ENCODE measurements at places on chromosomes 5 and 9.

- DNase-seq = no peak
Observed at GRCh38 chr9:19488721-19489120, 79.9 kb downstream of the ACER2 start.

DNA sequence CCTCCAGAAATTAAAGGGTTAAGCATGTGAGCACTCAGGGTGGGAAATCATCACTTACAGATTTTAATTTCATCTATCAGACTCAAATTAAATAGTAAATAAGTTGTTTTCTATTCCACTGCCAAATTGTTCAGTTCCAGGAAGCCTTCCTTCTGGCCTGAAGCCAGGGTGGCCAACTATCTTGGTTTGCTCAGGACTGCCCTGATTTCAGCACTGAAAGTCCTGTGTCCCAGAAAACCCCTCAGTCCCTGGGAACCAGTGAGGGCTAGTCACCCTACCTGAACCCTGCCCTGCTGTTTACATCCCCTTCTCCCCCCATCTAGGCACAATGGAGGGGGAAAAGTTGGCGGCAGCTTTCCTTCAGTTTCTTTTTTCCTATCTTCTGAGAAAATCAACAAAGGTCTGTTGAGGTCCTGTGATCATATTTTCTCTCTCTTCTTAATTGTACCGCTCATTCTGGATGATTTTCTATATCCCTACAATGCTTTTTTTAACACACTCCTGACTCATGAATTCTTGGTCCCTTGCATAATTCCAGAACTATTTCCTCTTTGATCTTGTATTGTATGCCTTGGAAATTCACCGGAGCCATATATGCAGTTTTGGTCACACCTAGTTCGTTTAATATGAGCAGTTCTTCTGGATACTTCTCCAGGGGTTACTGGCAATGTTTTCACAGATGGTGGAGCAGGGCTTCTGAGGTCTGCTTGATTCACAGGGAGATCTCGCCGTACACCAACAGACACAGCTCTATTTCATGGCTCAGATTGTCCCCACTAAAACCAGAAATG lies 103.8 kb downstream of the MAP1B start:
- no peak for DNase-seq

- no peak for DNase-seq
Observed at GRCh38 chr9:84702471-84702870, 32.9 kb downstream of the NTRK2 start.

GRCh38 chr9:98879094-98879962 lies 64.4 kb upstream of the COL15A1 start:
- DNase-seq = no peak

DNA sequence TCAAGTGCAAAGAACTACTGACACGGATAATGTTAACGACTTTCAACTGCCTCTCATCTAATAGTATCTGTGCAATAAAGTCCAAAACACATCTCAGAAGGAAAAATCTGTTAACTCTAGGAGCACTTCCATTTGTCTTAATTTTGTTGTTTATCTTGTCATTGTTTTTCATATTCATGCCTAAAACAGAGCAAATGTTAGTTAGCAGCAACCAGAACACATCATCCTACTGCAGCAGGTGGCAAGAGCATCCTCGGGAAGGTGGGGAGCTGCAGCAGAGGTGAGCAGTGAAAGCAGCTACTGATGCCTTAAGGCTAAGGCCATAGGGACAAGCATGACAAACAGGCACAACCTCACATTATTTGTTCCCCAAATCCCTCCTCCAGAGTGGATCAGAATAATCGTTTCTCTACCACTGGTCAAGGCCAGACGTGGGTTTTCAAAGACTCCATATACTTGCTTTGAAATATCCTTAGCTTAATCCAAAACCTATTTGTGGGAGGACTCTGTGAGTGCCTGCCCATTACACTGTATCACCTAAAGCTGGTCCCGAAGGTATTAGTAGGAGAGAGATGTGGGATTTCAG lies 1.0 kb downstream of the HMGCS1 start:
- DNase-seq = no peak

- DNase-seq = no peak
Observed at GRCh38 chr5:122501089-122501435, 189.0 kb downstream of the SNCAIP start.

- DNase-seq = no peak
Observed at GRCh38 chr5:172127581-172127980, 60.4 kb downstream of the STK10 start.

- DNase-seq = no peak
Observed at GRCh38 chr9:121748074-121748473, 96.6 kb downstream of the DAB2IP start.

DNA sequence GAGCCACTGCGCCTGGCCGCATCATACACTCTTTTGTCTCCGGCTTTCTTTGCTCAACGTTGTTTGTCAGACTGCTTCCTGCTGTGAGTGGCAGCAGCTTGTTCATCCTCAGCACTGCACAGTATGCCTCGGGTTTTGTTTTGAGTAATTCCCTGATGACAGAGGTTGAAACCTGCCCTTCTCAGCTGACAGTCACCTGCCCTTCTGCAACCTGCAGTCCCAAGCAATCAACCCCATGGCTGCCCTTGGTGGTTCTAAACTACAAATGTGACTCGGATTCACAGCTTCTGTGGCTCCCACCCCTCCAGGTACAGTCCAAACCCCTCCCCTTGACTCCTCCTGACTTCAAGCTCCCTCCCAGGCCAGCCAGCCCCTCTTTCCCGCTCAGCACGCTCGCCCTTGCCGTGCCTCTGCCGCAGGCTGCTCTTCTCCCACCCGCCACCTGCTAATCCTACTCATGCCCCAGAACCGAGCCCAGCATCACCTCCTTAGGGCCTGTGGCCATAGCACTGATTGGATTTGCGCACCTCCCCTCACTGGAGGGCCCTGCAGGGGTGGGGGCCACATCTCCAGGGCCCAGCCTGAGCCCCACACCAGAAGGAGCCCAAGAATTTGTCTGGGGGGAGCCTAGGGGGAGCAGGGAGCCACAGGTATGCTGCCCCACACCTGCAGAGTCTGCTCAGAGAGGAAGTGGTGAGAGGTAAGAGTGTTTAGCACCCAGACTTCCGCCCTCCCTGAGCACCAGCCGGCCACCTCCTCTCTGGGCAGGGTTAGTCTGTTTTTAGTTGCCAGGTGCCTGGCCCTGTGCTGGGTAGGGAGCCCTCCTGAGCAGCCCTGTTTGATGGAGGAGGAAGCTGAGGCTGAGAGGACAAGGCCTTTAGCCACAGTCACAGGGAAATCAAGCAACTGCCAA lies 10.1 kb downstream of the EEIG1 start:
- DNase-seq = no peak

DNA sequence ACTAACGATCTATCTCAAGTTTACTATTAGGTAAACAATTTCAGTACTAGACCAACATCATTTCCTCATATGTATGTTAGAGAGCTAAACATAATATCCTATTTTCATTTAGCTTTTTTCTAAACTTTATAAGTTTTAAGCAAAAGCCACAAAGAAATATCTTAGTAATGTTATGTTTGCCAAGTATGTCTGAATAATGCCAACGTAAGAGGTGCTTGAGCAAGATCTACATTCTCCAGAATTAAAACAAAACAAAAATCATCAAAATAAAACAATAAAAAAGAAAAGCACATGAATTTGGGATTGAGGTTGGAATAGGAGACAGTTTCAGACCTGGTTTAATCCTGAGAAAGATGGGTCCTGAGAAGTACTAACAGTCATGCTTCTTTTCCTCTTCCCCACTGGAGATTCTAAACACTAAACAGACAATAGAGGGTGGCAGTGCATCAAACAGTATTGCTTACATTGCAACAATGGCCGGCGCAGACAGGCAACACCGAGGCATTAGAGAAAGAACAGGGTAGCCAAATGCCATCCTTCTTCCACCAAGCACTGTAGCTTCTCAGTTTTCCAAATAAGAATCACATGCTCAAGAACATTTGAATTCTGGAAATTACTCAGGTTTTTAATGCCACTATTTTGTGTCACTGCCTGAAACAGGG lies 33.6 kb downstream of the CSNK1A1 start:
- no peak for DNase-seq

- DNase-seq = no peak
Observed at GRCh38 chr9:136098844-136099243, 3.8 kb upstream of the NACC2 start.

- no peak for DNase-seq
Observed at GRCh38 chr5:174596429-174596828, 128.0 kb upstream of the MSX2 start.

GRCh38 chr5:71705421-71705820 lies 13.7 kb upstream of the CARTPT start:
- no peak for DNase-seq

- DNase-seq = no peak
Observed at GRCh38 chr5:168766426-168766700, 187.2 kb upstream of the PANK3 start.

DNA sequence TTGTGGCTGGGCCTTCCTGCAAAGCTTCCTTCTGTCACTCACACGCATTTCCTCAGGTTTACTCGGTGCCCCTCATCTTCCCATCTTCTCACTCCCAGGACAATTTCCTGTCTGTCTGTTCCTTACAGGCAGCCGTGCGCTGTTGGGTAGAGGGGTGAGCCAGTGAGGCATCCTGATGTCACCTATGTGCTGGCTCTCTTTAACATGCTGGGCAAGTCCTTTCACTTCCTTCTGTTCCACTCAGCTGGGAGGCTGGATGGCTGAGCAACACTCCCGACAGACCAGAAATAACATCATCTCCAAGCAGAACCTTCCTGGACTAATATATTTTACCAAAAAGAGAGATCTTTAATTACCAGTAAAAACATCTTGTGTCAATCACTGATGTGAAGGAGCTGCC lies 103.0 kb downstream of the HSD17B3 start:
- no peak for DNase-seq

- no peak for DNase-seq
Observed at GRCh38 chr9:120191141-120191540, 388.8 kb downstream of the CDK5RAP2 start.

GRCh38 chr9:26947736-26948135 lies 694 bp upstream of the PLAA start:
- DNase-seq = no peak

DNA sequence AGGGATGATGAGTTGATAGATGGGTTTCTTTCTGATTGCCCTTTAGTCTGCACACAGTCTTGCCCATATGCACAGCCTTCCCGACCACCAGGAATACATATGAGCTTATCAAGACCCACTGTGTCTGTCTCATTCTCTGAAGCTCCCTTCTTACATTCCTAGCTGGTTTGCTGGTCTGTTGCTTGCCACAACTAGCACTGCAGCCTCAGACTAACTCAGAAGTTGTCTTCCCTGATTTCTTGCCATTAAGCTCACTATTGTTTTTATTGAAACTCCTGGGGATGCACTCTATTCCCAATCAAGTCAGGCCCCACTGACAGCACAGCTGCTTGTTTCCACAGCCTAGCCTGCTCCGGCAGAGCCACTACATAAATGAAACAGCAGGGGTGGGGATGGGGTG lies 97.5 kb downstream of the SAXO1 start:
- no peak for DNase-seq

DNA sequence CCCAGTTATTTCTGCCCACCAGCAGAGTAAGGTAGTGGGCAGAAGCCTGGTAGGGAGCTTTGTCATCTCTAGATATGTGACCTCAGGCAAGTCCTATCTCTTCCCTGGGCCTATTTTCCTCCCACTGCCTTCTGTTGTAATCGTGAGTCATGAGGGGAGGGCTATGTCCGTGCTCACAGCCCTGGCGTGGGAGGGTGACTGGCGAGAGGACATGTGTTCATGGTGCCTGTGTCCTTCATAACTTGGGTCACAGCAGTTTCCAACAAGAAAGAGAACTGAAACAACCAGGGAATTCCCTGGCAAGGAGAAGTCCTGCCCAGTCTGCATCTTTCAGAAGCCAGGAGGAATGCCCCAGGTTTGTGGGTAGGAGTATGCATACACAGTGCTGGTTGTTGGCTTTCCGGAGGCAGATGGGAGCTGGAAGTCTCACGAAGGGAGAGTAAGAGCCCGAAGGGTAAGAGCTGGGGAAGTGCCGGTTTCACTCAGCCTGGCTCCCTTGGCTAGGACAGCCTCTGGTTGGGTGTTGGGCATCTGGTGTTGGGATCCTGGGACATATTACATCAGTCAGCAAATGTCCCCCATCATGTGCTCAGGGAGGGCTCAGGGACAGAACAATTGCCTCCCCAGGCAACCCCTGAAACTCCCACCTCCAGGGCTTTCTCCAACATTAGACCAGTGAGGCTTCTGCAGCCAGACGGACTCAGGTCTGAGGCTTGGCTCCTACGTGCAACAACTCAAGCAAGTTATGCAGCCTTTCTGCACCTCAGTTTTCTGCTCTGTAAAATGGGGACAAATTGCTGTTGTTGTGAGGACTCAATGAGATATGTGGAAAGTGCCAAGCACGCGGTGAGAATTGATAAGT lies 4.3 kb upstream of the TIFAB start:
- no peak for DNase-seq

DNA sequence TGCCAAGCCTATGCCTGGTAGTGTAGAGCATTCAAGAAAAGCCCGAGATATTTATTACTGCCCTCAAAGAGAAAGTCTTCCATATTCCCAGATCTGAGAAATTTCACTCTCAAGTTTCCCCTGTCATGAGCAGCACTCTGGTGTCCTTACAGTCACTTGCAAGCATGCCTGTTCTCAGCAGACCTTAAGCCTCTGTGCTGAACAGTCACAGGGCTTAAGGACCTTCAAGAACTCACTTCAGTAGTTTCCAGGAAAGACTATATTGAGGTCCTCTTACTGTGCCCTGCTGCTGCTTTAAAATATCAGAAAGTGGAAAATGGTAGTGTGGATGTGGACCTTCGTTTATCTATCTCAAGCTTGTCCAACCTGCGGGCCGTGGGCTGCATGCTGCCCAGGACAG lies 53.5 kb downstream of the DNAJC21 start:
- no peak for DNase-seq

- DNase-seq = no peak
Observed at GRCh38 chr9:99166149-99166548, 55.6 kb downstream of the ALG2 start.

DNA sequence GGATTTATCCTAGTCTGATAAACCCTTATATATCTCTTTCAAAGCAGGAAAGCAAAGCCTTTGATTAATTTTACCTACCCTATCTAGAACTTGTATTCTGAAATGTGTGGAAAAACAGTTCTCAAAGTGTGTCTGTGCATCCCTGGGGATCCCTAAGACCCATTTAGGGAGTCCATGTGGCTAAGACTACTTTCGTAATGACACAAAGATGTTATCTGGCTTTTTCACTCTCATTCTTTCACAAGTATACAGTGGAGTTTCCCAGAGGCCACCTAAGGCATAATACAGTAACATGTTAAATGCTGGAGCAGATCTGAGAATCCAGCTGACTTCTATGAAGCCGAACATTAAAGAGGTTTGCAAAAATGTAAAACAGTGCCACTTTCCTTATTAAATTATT lies 54.3 kb upstream of the TNFSF15 start:
- DNase-seq = no peak

Data from NT2/D1 (cell line).